Natural killer cell treated with Interleukin-12 subunit alpha and Interleukin-12 subunit beta and Interleukin-15 and Interleukin-18, amount 100 ng/mL, for 72 hours (primary cell): ENCODE measurements at places on chromosomes 2 and 18. TPM values are rescaled to one million over a fixed set of nuclear protein-coding genes. Genes with fewer than 3 reads are reported as not detected.

The RGPD4 gene
- total RNA-seq, result 0.07 TPM

- H3K4me3 ChIP-seq, result no peak overlapping the region
- no peak overlapping the region for H3K27ac ChIP-seq
- peaks cover 11% of the 10 kb centered on the region for H3K27me3 ChIP-seq
- no peaks in the 10 kb centered on the region for H3K36me3 ChIP-seq
- no peaks in the 10 kb centered on the region for H3K4me1 ChIP-seq
These were observed 95.7 kb upstream of the NRP2 start for GRCh38 chr2:205586626-205587025.

- DNase-seq, result no peak
- H3K4me1 ChIP-seq, result no peaks in the 10 kb centered on the region
- H3K27ac ChIP-seq, result no peak overlapping the region
- H3K27me3 ChIP-seq, result peaks cover 41% of the 10 kb centered on the region
These were observed 226.0 kb downstream of the TGIF1 start for GRCh38 chr18:3675994-3676393.

The IL1R2 gene
- total RNA-seq, result not detected

The DUSP2 gene
- total RNA-seq, result 52.0 TPM

DNA sequence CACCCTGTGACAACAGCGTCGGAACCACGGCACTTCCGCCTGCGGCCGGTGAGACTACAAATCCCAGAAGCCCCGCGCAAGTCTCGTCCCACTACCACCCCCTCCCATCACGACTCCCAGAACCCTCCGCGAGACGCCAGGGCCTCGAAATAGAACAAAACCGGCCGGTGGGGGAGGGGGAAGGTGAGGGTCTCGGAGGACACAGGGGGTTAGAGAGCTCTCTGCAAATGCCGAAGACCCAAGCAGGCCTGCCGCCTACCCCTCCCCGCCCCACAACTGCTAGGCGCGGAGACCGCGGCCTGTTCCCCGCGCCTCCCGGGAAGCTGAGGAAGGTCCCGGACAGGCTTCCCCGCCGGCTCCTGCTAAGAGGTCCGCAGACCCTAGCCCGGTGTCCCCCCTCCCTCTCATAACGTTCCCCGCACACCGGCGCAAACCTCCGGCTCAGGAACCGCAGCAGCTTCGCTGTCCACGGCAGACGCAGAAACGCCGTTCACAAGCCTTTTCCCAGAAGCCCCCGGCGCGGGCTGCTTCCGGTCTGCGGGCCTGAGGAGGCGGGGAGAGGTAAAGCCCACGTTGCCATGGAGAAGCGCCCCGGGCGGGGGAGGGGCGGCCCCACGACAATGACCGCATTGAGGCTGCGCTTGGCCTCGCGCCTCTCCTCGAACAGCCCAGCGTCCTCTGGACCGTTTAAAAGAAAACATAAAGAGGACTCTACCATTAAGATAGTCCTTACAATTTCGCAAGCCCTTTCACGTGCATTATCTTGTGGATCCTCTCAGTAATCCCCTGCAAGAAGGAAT, at the start of gene ZNF24:
Gene ZNF24, minus strand, starts transcription at position 485 of the 800 bp plus-strand sequence. CDS start 3,770 bp downstream, outside the sequence.
- peak within 1 kb of the TSS; percentile 96 for H3K27ac ChIP-seq
- peak within 1 kb of the TSS; percentile 100 for H3K4me3 ChIP-seq
- peaks cover 28% of the 10 kb centered on the region for H3K4me1 ChIP-seq
- no peaks in the 10 kb centered on the region for H3K27me3 ChIP-seq

- H3K27ac ChIP-seq, result no peak overlapping the region
- H3K4me3 ChIP-seq, result no peak overlapping the region
- no peaks in the 10 kb centered on the region for H3K36me3 ChIP-seq
- no peaks in the 10 kb centered on the region for H3K27me3 ChIP-seq
These were observed 112.3 kb downstream of the GALNT1 start for GRCh38 chr18:35693829-35694228.

The CLHC1 gene
- total RNA-seq, result 13.1 TPM

GRCh38 chr18:70289351-70290312, 787 bp downstream of the SOCS6 start:
- peaks cover 5% of the 10 kb centered on the region for H3K4me1 ChIP-seq
- peak; percentile 69 for DNase-seq
- H3K36me3 ChIP-seq, result no peaks in the 10 kb centered on the region
- no peak overlapping the region for H3K27ac ChIP-seq

DNA sequence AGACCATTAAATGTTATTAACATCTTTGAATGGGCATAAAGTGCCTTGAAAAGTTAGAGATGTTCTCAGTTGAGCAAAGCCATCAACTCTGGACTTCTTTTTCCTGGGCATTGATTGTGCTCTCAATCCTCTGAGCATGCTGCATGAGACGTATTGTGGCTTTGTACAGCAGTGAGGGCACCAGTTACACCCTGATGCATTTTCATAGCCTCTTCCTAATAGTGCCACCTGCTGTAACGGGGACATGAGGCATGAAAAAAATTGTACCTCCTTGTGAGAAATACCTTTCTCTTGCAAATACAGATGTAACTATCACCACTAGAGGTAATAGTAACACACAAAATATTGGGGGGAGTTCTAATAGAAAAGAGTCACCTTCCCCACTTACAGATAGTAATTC, 697.5 kb downstream of the TMEM182 start:
- no peak overlapping the region for H3K4me3 ChIP-seq
- H3K27ac ChIP-seq, result no peak overlapping the region
- H3K27me3 ChIP-seq, result no peaks in the 10 kb centered on the region
- no peaks in the 10 kb centered on the region for H3K4me1 ChIP-seq

DNA sequence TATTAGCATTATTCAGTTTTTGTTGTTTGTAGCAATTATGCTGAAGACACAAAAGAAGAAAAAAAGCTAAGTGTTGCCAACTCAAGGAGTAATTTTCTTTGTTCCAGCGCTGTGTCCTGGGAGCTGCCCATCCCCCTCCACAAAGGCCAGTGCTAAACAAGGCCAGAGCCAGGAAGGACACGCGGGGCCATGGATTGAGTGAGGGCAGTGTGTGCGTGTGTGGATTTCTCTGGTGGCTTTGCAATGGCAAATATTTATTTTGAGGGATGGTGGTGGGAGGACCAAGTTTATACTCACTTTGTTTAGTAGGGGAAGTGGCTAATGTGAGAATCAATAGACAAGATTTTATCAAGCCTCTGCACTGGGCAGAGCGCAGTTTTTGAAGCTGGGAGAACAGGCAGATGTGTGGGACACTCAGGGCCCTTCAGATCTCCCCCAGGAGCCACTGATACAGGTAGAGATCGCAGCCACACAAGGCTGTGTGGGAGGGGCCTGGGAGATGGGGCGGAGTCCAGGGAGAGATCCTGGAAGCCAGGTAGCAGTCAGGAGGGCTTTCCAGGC, 11.4 kb downstream of the AGAP1 start:
- no peaks in the 10 kb centered on the region for H3K36me3 ChIP-seq
- H3K4me1 ChIP-seq, result peaks cover 6% of the 10 kb centered on the region
- no peak overlapping the region for H3K27ac ChIP-seq
- peaks cover 33% of the 10 kb centered on the region for H3K27me3 ChIP-seq
- no peak overlapping the region for H3K4me3 ChIP-seq

DNA sequence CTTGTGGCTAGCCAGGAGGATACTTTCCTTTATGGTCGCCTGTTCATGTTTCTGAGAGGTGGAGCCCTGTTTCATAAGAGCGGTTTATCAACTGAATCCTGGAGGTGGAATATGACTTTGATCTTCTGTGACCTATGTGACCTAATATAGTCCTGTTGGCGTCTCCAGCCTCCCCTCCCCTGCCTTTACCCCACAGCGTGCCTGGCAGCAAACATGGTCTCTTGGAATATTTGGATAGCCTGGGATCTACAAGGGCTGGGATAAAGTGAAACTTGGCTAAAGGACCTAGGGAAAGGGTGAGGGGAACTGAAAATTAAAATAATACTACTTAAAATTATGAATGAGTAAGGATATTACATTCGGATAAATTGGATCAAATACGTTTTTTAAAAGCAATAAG, 246.0 kb downstream of the BABAM2 start:
- H3K36me3 ChIP-seq, result peaks cover 5% of the 10 kb centered on the region
- H3K4me1 ChIP-seq, result peaks cover 27% of the 10 kb centered on the region
- peak overlapping the region; percentile 22 for H3K27ac ChIP-seq
- DNase-seq, result no peak

DNA sequence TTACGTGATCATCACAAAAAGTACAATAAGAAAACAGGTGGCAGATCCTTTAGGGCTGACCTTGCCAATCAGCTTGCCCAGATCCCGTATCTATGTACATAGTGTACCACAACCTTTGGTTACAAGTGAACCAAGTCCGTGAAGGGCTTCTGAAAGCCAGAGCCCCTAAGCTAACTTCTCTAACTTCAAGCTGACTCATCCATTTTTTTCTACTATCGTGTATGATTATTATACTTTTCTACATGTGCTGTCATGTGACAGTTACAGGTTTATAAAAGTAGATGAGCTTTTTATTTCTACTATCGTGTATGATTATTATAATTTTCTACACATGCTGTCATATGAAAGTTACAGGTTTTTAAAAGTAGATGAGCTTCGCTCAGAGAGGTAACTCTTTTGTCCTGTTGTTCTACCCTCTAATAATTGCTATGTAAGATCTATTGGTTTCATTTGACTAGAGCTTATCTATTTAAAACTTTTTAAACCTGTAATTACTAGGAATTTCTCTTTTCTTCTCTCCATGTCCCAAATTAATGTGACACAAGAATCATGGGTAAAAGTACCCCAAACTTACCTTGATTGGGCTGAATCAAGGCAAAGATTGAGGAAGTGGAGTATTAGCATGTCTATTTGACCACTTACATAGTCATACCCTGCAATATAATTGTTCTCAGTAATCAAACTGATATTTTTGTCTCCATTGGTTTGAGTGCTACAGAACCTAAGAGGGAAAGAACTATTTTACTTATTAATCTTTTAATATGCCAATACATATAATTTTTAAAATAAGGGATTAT, 29.4 kb upstream of the DNAH7 start:
- DNase-seq, result no peak
- H3K27me3 ChIP-seq, result peaks cover 6% of the 10 kb centered on the region
- H3K36me3 ChIP-seq, result peaks cover 11% of the 10 kb centered on the region
- no peak overlapping the region for H3K27ac ChIP-seq

The CROCC2 gene
- not detected for total RNA-seq

DNA sequence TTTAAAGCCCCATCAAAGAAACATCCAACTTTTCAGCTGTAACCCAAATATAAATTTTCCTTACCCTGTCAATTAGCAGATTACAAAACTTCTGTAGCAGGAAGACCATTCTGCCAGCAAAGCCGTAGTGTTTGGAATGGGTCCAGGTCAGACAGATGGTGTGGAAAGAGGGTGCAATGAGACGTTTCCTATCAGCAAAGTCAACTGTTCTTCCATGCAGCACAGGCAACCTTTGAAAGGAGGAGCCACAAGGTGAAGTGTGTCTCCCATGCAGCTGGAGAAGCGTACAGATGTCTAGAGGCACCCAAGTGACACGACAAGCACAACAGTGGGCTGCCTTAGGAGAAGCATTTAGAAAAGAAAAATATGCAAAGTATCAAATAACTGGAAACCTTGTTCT, 83.7 kb downstream of the SP3 start:
- peaks cover 8% of the 10 kb centered on the region for H3K4me1 ChIP-seq
- H3K36me3 ChIP-seq, result no peaks in the 10 kb centered on the region
- H3K27ac ChIP-seq, result no peak overlapping the region
- H3K4me3 ChIP-seq, result no peak overlapping the region

- no peaks in the 10 kb centered on the region for H3K36me3 ChIP-seq
- H3K4me3 ChIP-seq, result no peak overlapping the region
- no peaks in the 10 kb centered on the region for H3K27me3 ChIP-seq
- DNase-seq, result no peak
These were observed 18.9 kb downstream of the CTIF start for GRCh38 chr18:48557640-48558174.

DNA sequence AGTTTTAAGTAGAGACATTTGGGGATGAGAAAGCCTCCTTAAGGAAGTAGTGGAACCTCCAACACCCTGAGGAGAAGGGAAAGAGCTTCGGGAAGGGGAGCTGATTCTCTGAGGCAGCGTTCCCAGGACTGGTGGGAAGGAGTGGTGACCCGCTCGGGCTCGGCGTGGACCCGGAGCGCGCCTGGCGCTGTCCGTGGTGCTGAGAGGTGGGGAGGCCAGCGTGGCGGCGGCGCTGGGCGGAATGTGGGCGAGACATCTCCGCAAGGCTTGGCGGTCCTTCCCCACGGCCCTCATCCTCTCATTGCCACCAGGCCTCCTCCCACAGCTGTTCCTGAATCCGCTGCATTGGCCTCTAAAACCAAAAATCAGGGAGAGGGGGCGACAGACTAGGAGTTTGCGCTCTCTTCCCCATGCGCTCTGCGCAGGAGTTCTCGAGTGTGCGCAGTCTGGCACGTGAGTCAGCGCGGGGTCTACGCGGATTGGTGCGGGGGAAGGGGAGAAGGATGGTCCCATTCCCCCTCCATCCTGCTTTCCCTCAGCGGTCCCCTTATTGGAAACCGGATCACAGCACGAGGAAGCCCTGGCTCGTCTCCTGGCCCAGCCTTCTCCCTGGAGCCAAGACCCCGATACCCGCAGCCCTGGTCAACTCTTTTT, 857 bp downstream of the RESP18 start:
- peaks cover 62% of the 10 kb centered on the region for H3K27me3 ChIP-seq
- H3K4me1 ChIP-seq, result no peaks in the 10 kb centered on the region
- no peak for DNase-seq
- no peak overlapping the region for H3K27ac ChIP-seq
- H3K36me3 ChIP-seq, result peaks cover 7% of the 10 kb centered on the region
- H3K4me3 ChIP-seq, result no peak overlapping the region

The FOXD4L1 gene
- total RNA-seq, result 0.17 TPM

- H3K36me3 ChIP-seq, result no peaks in the 10 kb centered on the region
- H3K27me3 ChIP-seq, result peaks cover 14% of the 10 kb centered on the region
- DNase-seq, result no peak
- no peak overlapping the region for H3K4me3 ChIP-seq
These were observed 4.8 kb upstream of the PARD6G start for GRCh38 chr18:80252136-80252535.

DNA sequence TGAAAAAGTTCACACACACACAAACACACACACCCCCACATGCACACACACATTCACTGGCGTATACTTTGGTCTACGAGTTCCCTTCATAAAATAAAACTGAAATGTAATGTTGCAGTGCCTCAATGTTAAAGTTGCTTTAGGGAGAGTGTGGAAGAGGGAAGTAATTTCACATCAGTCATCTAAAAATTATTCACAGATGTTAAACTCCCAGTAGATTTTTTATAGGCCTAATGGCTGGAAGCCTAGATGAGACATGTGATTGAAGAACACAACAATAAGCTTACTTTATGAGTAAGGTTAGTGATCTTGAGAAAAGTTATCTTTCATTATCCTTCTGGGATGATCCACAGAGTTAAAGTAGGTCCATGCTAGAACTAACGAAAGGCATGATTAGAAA, 506.7 kb upstream of the CNTNAP5 start:
- no peak overlapping the region for H3K27ac ChIP-seq
- H3K4me1 ChIP-seq, result no peaks in the 10 kb centered on the region
- H3K4me3 ChIP-seq, result no peak overlapping the region
- DNase-seq, result no peak
- no peaks in the 10 kb centered on the region for H3K36me3 ChIP-seq
